Fibroblast of villous mesenchyme (primary cell): ENCODE measurements at places on chromosomes 7 and 10. TPM values are rescaled to one million over a fixed set of nuclear protein-coding genes. Genes with fewer than 3 reads are reported as not detected.

Gene MACC1
- under 0.01 TPM in 2 replicates for total RNA-seq

Gene NFE2L3
- total RNA-seq = 6.1 and 6.9 TPM in 2 replicates

Gene LEP
- total RNA-seq = not detected in 2 replicates

Gene WDFY4
- total RNA-seq = not detected in 2 replicates

Gene SH2B2
- total RNA-seq = 0.43 and 0.97 TPM in 2 replicates

Gene PI4K2A
- 22.5 and 25.0 TPM in 2 replicates for total RNA-seq
